ENCODE measurements at places on chromosomes 11 and 22.

GRCh38 chr22:46967445-46968358 is 205.3 kb downstream of the TBC1D22A start:
- H3K27ac ChIP-seq = no peak overlapping the region
- DNase-seq = no peak
- H3K4me3 ChIP-seq = no peak overlapping the region
- H3K36me3 ChIP-seq = peaks cover 8% of the 10 kb centered on the region

GRCh38 chr11:128269466-128269865 is 317.9 kb downstream of the ETS1 start:
- H3K4me1 ChIP-seq = no peaks in the 10 kb centered on the region
- no peaks in the 10 kb centered on the region for H3K27me3 ChIP-seq
- no peak for DNase-seq

GRCh38 chr11:113045146-113045545 is 83.9 kb downstream of the NCAM1 start:
- no peak overlapping the region for H3K27ac ChIP-seq
- H3K4me1 ChIP-seq = no peaks in the 10 kb centered on the region
- no peak for DNase-seq
- no peaks in the 10 kb centered on the region for H3K36me3 ChIP-seq
- peaks cover 4% of the 10 kb centered on the region for H3K27me3 ChIP-seq
- no peak overlapping the region for H3K4me3 ChIP-seq

- peaks cover 12% of the 10 kb centered on the region for H3K4me1 ChIP-seq
- H3K36me3 ChIP-seq = peaks cover 18% of the 10 kb centered on the region
- DNase-seq = no peak
- no peak overlapping the region for H3K27ac ChIP-seq
These were observed 34.1 kb downstream of the YPEL1 start for GRCh38 chr22:21701384-21701971.

- no peaks in the 10 kb centered on the region for H3K36me3 ChIP-seq
- no peaks in the 10 kb centered on the region for H3K27me3 ChIP-seq
- no peak for DNase-seq
- H3K27ac ChIP-seq = no peak overlapping the region
- no peak overlapping the region for H3K4me3 ChIP-seq
These were observed 902.7 kb downstream of the TBC1D22A start for GRCh38 chr22:47665151-47665550.

- H3K36me3 ChIP-seq = peaks cover 11% of the 10 kb centered on the region
- H3K27ac ChIP-seq = no peak overlapping the region
These were observed 45.3 kb downstream of the TMEM135 start for GRCh38 chr11:87083029-87083428.

DNA sequence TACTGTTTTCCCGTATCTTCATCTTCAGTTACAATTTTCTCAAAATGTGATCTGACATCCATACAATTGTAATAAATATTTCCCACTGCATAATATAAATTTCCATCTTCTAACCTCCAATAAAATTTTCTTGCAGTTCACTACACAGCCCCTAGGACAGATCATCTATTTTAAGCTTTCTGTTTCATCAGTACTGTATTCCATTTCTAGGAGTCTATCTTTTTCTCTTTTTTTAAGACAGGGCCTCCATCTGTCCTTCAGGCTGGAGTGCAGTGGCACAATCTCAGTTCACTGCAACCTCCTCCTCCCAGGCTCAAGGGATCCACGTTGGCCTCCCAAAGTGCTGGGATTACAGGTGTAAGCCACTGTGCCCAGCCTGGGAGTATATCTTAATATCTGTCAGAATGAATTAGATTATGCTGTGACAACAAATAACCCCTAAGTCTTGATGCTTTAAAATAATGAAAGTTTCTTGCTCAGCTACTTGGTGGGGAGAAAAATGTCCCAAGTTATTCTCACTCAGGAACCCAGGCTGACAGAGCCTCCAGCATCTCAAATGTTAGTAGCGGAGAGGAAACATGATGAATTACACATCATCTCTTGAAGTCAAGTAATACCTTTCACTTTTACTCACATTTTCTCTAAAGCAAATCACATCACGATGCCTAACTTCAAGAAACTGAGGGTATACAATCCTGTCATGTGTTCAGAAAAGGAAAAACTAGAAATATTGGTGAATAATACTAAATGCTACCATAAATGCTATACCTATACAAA is 92.2 kb downstream of the BUD13 start:
- no peaks in the 10 kb centered on the region for H3K4me1 ChIP-seq
- no peaks in the 10 kb centered on the region for H3K36me3 ChIP-seq
- H3K4me3 ChIP-seq = no peak overlapping the region
- DNase-seq = no peak
- no peaks in the 10 kb centered on the region for H3K27me3 ChIP-seq

DNA sequence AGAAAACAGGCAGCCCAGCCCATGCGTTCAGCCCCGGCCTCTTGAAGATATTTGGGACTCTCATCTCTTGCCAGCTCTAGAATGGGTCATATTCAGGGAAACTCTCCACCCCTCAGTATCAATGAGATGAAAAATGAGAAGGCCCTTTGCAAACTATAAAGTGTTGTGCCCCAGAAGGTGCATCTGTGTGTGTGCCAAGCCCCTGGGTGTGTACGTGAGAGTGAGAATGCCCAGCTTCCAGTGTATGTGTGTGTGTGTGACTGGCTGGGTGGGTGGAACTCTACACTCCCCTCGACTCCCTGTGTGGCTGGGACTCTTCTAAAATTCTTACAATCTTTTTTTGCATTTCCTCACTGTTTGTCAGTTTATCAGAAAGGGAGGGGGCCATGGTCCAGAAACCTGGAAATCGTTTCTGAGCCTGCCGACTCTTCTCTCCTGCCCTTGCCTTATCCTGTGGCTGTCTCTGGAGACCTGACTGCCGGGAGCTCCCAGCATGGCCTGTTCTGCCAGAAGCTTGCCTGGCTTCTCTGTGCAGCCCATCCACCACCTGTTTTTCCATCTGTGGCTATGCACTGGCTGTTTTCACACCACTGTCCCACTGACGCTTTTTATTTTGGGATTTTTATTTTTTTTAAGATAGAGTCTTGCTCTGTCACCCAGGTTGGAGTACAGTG is 1.2 kb downstream of the P2RY6 start:
- H3K4me1 ChIP-seq = peaks cover 7% of the 10 kb centered on the region
- H3K36me3 ChIP-seq = no peaks in the 10 kb centered on the region
- no peak overlapping the region for H3K4me3 ChIP-seq

- no peaks in the 10 kb centered on the region for H3K27me3 ChIP-seq
- DNase-seq = no peak
- peak overlapping the region; percentile 99 for H3K27ac ChIP-seq
- H3K4me1 ChIP-seq = peaks cover 7% of the 10 kb centered on the region
- H3K4me3 ChIP-seq = peak overlapping the region; percentile 84
These were observed 864 bp upstream of the USP28 start for GRCh38 chr11:113876074-113876797.

DNA sequence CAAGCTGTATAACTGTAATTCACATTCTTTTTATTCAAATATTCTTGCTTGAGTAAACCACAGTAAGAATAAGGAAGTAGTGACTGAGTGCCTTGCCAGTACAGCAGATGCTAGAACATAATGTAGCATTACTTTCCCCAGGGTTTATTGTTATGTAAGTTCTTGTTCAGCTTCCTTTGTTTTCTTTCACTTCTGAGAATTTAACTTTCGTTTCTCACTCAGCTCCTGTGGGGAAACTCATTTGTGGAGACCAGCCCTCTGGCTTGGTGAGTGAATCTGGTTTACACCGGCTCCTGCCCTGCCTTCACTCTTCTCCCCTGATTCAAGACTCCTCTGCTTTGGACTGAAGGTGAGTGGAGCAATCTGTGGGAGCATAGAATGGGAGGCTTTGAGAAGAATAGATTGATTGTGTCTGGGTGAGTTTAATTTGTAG is at the start of gene TRIM22:
Gene TRIM22, plus strand, starts transcription at position 240 of the 433 bp plus-strand sequence. CDS start 6,443 bp downstream, outside the sequence.
- peak within 1 kb of the TSS; percentile 86 for H3K4me3 ChIP-seq
- peaks cover 7% of the 10 kb centered on the region for H3K4me1 ChIP-seq
- H3K36me3 ChIP-seq = peaks cover 14% of the 10 kb centered on the region
- peak within 1 kb of the TSS; percentile 98 for H3K27ac ChIP-seq
- no peaks in the 10 kb centered on the region for H3K27me3 ChIP-seq
- DNase-seq = peak; percentile 73

- peaks cover 43% of the 10 kb centered on the region for H3K4me1 ChIP-seq
- no peak for DNase-seq
- H3K4me3 ChIP-seq = no peak overlapping the region
- peaks cover 39% of the 10 kb centered on the region for H3K27me3 ChIP-seq
- H3K27ac ChIP-seq = no peak overlapping the region
These were observed 49.2 kb upstream of the KCNQ1OT1 start for GRCh38 chr11:2748814-2749554.

GRCh38 chr11:95996621-95997235 is 72.8 kb upstream of the MTMR2 start:
- H3K4me3 ChIP-seq = no peak overlapping the region
- peaks cover 3% of the 10 kb centered on the region for H3K4me1 ChIP-seq
- peaks cover 4% of the 10 kb centered on the region for H3K36me3 ChIP-seq

DNA sequence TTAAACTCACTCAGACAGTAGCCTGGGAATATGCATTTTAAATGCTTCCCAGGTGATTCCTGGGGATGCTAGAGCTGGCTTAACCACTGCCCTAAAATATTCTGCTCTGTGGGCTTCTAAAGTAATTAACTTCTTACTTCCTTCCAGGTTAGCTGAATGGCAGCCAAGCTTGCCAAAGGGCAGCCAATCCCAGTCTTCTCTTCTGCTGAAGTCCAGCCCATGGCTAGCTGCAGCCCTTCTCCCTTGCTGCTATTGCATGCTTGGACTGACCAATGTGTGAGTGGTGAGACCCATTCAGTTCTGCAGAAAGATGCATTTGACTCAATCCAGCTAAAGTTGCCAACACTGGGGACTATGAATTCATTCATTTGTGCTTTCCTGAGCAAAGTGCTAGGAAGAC is 411.9 kb downstream of the SOX6 start:
- DNase-seq = no peak
- H3K36me3 ChIP-seq = no peaks in the 10 kb centered on the region
- H3K4me3 ChIP-seq = no peak overlapping the region
- peaks cover 3% of the 10 kb centered on the region for H3K4me1 ChIP-seq

- H3K4me3 ChIP-seq = no peak overlapping the region
- H3K36me3 ChIP-seq = peaks cover 6% of the 10 kb centered on the region
- peaks cover 2% of the 10 kb centered on the region for H3K4me1 ChIP-seq
- H3K27ac ChIP-seq = no peak overlapping the region
These were observed 73.2 kb downstream of the SLC35F2 start for GRCh38 chr11:107785401-107785800.

All from mesenchymal stem cell (in vitro differentiated cells and primary cell).